ENCODE measurements at places on chromosomes 5 and 9. TPM values are rescaled to one million over a fixed set of nuclear protein-coding genes. Genes with fewer than 3 reads are reported as not detected.

RNF183 gene
- not detected for total RNA-seq

DNA sequence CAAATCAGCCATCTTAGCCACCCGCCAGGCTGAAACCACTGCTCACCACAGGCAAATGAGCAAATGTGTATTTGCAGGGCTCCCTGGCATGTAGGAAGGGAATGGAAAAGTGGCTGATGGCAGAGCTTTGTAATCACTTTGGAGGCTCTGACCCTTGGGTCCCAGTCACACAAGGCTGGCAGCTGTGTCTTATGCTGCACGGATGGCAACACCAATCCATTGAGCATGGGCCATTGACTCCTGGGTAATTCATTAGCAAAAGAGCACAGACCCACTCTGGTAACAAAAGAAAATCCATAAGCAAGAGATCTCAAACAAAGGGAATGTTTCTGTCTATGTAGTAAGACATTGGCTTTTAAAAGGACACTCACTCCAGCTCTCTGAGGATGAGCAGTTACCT, 57.6 kb downstream of the SPOCK1 start:
- H3K36me3 ChIP-seq = no peaks in the 10 kb centered on the region
- no peak overlapping the region for H3K27ac ChIP-seq
- DNase-seq = no peak
- H3K4me1 ChIP-seq = no peaks in the 10 kb centered on the region
- peaks cover 7% of the 10 kb centered on the region for H3K27me3 ChIP-seq
- no peak overlapping the region for H3K4me3 ChIP-seq

GRCh38 chr5:43997647-43998272, 391.5 kb downstream of the FGF10 start:
- H3K27me3 ChIP-seq = no peaks in the 10 kb centered on the region
- no peaks in the 10 kb centered on the region for H3K4me1 ChIP-seq
- H3K36me3 ChIP-seq = no peaks in the 10 kb centered on the region
- no peak overlapping the region for H3K27ac ChIP-seq

- H3K4me1 ChIP-seq = no peaks in the 10 kb centered on the region
- H3K27ac ChIP-seq = no peak overlapping the region
- no peak overlapping the region for H3K4me3 ChIP-seq
- no peaks in the 10 kb centered on the region for H3K27me3 ChIP-seq
- peaks cover 7% of the 10 kb centered on the region for H3K36me3 ChIP-seq
Observed at GRCh38 chr9:70229579-70229978, 29.2 kb upstream of the SMC5 start.

ADAM19 gene
- total RNA-seq = 2.8 TPM

DOCK8 gene
- 130 TPM for total RNA-seq
